ENCODE measurements at places on chromosomes 3 and 15.

DNA sequence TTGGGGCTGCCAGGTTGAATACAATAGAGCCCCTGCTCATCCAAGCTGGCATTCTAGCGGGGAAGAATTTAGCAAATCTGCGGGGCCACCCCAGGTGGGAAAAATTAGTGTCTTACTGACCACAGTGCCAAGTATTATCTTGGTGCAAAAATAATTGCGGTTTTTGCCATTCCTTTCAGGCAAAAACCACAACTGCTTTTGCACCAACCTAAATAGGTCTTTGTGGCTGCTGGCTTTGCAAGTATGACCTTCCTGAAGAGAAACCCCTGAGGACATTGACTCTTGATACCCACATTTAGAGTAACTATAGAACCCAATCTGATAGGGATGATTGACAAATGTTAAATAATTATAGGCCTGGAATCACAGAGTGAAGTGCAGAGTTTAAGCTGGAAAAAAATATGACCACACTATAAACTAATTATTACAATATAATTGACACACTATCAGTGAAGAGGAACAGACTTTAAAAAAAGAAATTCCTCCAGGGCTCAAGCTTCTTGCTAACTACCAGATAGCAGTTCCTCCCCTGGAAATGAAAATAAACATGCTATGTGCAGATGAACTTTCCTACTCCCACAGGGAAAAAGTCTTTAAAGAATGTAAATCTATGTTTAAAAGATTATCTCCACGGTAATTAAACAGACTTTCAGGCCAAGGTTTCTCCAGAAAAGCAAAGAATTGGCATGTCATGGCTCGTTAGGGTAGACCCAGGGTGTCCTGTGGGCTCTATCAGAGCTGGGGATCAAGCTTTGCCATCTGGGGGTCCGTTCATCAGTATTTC lies 34.4 kb downstream of the CA12 start:
- no peak for DNase-seq

DNA sequence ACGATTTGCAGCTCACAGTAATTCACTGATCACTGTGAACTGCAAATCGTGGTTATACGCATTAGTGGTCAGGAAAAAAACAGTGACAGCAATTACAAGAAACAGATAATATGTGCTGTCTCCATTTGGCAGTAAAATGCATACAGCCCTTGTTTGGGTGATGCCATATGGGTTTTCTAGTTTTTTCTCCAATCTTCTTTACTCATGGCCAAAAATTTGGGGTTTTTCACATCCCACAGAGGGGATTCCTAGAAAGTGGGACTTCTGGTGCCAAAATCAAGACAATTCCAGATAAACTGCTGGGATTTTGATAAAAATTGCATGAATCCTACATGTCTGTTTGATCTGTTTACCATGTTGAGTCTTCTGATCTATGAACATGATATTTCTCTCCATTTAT lies 15.6 kb downstream of the NDN start:
- no peak for DNase-seq

- no peak for DNase-seq
These were observed 5.6 kb downstream of the PRTG start for GRCh38 chr15:55737373-55737772.

- DNase-seq: no peak
These were observed 172.7 kb upstream of the PRICKLE2 start for GRCh38 chr3:64398006-64398405.

- DNase-seq: no peak
These were observed 61.5 kb upstream of the TCF12 start for GRCh38 chr15:56856934-56857333.

DNA sequence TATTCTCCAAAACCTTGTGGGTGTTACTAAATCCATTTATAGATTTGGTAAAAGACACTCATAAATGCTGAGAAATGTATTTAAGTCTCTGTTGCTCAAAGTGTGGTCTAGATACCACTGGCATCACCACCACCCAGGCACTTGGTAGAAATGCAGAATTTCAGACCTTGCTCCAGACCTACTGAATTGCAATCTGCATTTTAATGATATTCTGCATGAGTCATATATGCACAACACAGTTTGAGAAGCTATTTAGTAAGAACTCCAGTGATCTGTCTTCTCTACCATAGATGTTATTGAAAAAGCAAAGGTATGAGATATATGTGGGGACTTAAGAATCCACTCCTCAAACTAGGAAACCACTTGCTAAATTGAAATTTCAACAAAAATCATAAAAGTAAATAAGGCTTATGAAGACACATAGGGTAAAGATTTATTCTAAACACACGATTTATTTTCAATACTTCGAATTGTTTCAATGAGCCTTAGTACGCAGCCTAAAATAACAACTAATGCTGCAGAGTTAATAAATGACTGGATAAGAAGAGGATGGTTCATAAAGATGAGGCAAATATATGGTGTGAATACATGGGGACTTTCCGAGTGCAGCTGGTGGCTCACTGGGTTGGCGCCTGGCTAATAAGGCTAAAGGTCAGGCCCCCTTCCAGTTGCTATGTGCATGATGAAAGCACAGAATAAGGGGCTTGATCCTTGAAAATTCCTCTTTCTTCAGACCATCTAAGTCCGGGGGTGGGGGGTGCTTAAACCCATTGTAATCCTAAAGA lies 813.3 kb downstream of the NR2F2 start:
- no peak for DNase-seq

GRCh38 chr3:122918576-122919290 lies 108.8 kb downstream of the SEMA5B start:
- DNase-seq: no peak

GRCh38 chr3:17645074-17645698 lies 97.2 kb downstream of the TBC1D5 start:
- DNase-seq: no peak
